GM18507 (cell line): ENCODE measurements at places on chromosomes 1 and 21.

GRCh38 chr21:34565238-34565637 is 49.7 kb downstream of the RCAN1 start:
- no peak for DNase-seq

DNA sequence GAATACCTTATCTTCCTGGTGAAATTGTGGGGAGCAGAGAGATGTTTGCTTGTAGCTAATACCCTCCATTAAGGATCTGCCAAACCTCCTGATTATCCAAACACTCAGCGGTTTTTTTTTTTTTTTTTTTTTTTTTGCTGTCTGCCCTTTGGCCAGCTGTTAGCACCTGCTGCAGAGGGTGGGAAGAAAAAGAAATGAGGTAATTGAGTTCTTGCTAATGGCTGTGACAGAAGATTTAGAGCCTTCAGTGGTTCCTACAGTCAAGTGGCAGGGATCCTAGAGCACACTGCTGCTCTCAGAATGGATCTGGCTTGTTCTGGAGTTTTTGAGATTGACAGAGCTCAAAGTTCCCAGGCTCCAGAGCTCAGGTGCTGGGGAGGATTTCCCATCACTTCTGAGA is 342.5 kb downstream of the DISC1 start:
- DNase-seq: no peak

DNA sequence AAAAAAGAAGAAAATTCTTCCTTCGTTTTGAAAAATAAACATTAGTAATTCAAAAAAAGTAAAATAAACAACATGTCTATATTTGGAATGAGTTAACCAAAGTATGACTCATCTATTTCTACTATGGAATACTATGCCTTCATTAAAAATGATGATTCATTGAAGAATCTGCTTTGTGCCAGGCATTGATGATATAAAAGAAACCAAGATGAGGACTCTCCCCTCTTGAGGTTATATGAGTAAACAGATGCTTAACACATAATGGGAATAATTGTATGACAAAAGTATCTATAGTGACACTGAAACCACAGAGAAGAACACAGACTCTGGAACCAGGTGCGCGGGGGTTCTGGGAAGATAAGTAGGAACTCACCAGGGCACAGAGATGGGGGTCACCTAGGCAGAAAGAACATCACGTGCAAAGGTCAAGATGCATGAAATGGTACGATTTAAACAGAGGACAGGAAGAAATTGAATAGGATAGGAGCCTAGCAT is 18.8 kb downstream of the ELF3 start:
- no peak for DNase-seq

GRCh38 chr1:13754510-13755103 is 54.6 kb downstream of the PRDM2 start:
- DNase-seq: no peak

- DNase-seq: no peak
Observed at GRCh38 chr1:14921057-14921456, 232.5 kb upstream of the TMEM51 start.

GRCh38 chr1:183129921-183130690 is 56.0 kb upstream of the LAMC2 start:
- DNase-seq: no peak

GRCh38 chr1:22646384-22646783 is 3.0 kb downstream of the C1QC start:
- no peak for DNase-seq

DNA sequence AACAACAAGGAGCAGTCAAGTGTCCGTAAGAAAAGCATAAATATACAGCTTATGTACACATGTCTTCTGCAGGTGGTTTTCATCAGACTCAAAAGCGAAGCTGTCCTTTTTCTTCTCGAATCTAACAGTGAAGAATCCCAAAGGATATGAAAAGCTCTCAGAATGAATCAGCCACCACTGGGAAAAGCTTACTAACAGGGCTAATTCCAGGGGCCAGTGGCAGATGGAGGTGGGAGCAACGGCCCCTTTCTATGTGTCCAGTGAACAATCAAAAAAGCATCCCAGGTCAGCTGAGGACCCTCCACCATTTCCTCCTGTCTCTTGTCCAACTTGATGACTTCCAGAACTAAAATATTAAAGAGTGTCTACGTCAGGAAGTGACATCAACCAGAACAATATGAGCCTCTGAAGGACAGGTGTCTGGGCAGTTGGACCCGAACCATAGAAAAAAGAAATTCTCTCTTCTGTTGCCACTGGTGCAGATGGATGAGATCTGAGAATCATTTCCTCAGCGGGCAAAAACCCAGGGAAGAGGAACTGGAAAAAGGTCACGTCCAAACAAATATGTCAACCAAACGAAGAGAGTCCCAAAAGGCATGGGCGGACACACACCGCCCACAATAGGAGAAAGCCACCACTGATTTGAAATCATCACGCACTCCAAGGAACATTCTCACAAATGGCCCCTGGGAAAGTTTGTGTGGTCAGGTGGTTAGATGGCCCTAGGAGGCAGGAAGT is 70.4 kb upstream of the TIAM1 start:
- DNase-seq: no peak

DNA sequence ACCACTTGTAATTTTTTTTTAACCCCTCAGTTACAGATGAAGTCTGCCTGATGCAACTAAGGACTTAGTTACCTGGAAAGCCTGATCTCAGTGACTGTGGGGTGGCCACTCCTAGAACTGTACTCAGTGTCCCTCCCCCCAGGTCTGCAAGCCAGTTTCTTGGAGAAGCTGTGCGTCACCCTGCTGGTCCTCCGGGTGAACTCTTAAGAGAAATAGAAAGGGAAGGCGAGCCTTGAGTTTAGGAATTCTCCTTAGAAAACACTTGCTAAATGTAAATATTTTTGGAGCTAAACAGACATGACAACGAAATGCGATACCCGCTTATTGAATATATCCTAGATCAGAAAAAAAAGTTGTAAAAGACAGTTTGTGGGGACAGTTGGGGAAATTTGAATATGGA is 730 bp downstream of the SLC16A4 start:
- DNase-seq: no peak

DNA sequence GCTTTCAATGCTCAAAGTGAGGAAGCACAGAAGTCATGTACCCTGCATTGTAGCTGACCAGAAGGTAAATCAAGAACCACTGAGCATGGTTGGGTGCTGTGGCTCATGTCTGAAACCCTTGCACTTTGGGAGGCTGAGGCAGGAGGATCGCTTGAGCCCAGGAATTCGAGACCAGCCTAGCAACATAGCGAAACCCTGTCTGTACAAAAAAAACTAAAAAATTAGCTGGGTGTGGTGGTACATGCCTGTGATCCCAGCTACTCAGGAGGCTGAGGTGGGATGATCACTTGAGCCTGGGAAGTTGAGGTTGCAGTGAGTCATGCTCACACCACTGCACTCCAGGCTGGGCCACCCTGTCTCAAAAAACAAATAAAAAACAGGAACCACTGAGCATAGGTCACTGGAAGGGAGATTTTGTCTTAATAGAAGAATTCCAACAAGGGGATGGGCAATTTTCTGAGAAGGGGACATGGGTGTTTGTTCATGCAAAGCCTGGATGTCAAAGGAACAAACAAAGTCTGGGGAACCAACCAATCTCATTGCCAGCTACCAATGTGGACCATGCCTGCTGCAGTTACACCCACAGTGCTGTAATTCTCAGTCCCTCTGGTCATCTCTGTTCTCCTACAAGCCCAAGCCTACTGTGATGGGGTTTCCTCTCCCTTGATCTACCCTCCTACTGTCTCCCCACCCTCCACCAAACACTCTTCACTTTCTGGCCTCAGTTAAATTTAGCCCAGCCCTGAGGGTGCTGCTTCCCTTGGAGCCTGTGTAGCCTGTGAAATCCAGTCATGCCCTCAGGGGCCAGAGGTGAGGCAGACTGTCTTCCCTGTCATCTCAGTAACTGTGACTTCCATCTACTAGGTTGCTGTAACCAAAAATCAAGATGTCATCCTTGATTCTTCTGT is 47.9 kb downstream of the ELF3 start:
- DNase-seq: no peak

DNA sequence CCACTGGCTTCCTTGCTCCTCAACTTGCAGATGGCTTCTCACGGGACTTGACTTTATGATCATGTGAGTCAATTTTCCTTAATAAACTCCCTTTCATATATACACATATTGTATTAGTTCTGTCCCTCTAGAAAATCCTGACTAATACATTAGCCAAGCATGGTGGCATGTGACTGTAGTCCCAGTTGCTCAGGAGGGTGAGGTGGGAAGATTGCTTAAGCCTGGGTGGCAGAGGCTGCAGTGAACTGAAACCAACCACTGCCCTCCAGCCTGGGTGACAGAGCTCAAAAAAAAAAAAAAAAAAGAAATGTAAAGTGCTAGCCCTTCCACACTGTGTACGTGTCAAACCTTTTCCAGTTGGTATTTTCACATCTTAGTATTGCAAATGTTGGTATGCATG is 857.0 kb downstream of the LTN1 start:
- no peak for DNase-seq
